ENCODE measurements at places on chromosomes 7 and 10. TPM values are rescaled to one million over a fixed set of nuclear protein-coding genes. Genes with fewer than 3 reads are reported as not detected.

The TUBB8 gene
- 0.28 TPM for total RNA-seq

The ABCB8 gene
- total RNA-seq = 24.6 TPM

The EBF3 gene
- total RNA-seq = not detected

The VSTM4 gene
- 1.8 TPM for total RNA-seq

The CPA2 gene
- total RNA-seq = not detected

The COX19 gene
- 9.6 TPM for total RNA-seq

The CYP2E1 gene
- 0.37 TPM for total RNA-seq

- no peaks in the 10 kb centered on the region for H3K4me1 ChIP-seq
- H3K4me3 ChIP-seq = no peak overlapping the region
- H3K27me3 ChIP-seq = no peaks in the 10 kb centered on the region
- no peak overlapping the region for H3K27ac ChIP-seq
- no peaks in the 10 kb centered on the region for H3K36me3 ChIP-seq
Observed at GRCh38 chr7:84291756-84292155, 97.2 kb upstream of the SEMA3A start.

- DNase-seq = no peak
- H3K4me3 ChIP-seq = no peak overlapping the region
- no peaks in the 10 kb centered on the region for H3K27me3 ChIP-seq
- H3K4me1 ChIP-seq = peaks cover 8% of the 10 kb centered on the region
- no peak overlapping the region for H3K27ac ChIP-seq
Observed at GRCh38 chr7:15920953-15921352, 234.5 kb upstream of the MEOX2 start.

DNA sequence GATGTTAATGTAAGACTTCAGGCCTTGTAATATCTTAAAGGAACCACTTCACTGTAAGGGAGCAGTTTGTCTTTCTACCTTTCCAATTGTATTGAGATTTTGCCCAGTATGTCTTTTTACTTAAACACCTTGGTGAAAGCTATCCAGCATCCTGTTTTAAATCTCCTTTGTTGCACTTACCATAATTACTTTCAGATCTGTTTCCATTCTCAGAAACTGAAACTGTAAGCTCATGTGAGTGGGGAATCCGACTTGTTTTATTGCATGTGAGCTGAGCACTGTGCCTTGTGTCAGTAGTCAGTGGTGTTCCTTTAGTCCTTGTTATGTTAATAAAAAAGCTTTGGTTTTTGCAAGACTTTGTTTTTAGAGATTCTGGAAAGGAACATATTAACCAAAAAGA lies 42.2 kb downstream of the BMPR1A start:
- no peaks in the 10 kb centered on the region for H3K27me3 ChIP-seq
- peaks cover 21% of the 10 kb centered on the region for H3K4me1 ChIP-seq
- H3K27ac ChIP-seq = no peak overlapping the region
- no peak overlapping the region for H3K4me3 ChIP-seq

DNA sequence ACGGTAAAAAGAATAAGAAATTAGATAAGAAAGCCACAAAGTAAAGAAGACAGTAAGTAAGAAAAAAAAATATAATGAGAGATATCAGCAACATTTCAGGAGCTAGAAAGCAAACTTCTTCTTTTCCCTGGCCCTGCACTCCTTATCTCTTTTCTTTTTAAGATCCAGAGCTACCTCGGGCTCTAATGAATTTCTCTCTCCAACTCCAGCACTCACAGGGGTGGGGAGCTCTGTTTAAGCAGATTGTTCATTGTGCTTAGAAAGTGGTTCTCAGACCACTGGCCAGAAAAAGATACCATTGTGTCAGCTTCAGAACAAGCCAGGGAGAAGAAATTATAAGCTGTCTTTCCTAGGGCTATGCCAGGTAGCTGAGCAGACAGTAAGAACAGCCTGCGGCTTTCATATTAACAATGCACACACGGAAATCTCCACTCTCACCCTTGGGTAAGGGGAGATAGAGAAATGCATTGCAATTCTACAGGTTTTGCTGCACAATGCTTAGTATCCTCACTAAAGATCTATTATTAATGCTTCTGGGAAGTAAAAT lies 19.3 kb downstream of the OR2F1 start:
- no peak overlapping the region for H3K27ac ChIP-seq
- H3K27me3 ChIP-seq = no peaks in the 10 kb centered on the region
- no peak for DNase-seq
- H3K4me3 ChIP-seq = no peak overlapping the region

DNA sequence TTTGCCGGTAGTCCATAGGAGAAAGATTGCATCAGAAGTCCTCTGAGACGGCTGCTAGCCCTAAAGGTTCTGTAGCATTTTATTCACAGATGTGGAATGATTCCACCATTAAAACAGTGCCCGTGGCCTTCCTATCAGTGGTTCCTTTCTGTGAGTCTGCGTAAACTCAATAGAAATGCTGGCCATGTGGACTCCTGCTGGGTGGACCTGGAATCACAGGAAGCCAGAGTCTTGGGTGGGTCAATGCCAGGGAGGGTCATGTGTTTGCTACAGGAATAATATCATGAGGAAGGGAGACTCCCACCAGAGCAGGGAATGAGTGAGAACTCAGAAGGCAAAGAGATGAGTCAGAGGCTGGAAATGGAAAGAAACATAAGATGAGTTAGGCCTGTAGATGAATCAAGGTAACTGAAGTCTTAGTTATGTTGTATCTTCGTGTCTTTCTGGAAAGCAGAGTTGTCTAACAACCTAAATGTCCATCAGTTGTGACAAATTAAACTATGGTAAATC lies 410.4 kb upstream of the AUTS2 start:
- H3K4me1 ChIP-seq = no peaks in the 10 kb centered on the region
- H3K27me3 ChIP-seq = no peaks in the 10 kb centered on the region
- no peak for DNase-seq
- H3K27ac ChIP-seq = no peak overlapping the region
- no peaks in the 10 kb centered on the region for H3K36me3 ChIP-seq
- H3K4me3 ChIP-seq = no peak overlapping the region

DNA sequence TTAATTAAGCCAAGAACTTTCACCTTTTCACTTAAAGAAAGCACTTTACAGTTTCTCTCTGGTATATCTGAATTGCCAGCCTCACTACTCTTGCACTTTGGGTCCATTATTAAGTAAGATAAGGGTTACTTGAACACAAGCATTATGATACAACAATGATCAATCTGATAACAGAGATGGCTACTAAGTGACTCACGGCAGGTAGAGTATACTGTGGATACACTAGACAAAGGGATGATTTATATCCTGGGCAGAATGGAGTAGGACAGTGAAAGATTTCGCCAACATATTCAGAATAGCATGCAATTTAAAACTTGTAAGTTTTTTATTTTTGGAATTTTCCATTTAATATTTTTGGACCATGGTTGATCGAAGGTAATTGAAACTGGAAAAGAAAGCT lies 34.3 kb upstream of the ITGB8 start:
- no peaks in the 10 kb centered on the region for H3K36me3 ChIP-seq
- H3K4me3 ChIP-seq = no peak overlapping the region
- 0 out of 2 replicates have a peak, but pooled peaks cover 2% of the 10 kb centered on the region for H3K27me3 ChIP-seq
- H3K4me1 ChIP-seq = peaks cover 2% of the 10 kb centered on the region

GRCh38 chr7:35024298-35024697 lies 13.0 kb downstream of the DPY19L1 start:
- no peaks in the 10 kb centered on the region for H3K36me3 ChIP-seq
- no peak overlapping the region for H3K4me3 ChIP-seq
- no peaks in the 10 kb centered on the region for H3K27me3 ChIP-seq
- H3K4me1 ChIP-seq = no peaks in the 10 kb centered on the region

DNA sequence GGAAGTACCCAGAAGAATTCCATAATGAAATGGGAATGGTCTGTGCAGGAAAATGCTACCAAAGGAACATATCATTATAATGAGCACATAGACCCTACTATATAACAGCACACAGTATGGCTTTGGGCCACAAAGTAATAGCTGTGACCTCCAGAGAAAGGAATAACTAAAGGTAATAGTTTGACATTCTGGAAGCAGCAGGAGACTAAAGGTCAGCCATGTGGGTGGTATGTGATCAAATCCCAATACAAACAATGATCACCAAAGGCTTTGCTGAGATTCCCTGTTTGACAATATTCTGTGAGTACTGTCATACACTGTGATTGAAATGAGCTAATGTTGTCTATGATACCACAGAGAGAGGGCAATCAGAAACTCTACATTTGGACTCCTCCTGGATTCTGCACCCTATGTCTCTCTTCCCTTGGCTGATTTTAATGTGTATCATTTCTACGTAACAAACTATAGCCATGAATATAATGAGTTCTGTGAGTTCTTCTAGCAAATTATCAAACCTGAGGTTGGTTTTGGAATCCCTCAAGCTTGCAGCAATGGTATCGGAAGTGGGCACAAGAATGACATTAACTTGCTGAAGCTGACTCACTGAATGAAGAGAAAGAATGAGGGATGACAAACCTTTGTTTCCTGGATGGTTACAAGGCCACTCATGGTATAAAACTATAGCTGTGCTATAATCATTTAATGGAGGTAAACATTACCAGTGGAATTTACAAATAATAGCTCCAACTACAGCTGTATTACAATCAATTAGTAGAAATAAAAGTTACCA lies 99.6 kb downstream of the JMJD1C start:
- H3K4me1 ChIP-seq = peaks cover 5% of the 10 kb centered on the region
- H3K4me3 ChIP-seq = no peak overlapping the region
- no peak for DNase-seq

DNA sequence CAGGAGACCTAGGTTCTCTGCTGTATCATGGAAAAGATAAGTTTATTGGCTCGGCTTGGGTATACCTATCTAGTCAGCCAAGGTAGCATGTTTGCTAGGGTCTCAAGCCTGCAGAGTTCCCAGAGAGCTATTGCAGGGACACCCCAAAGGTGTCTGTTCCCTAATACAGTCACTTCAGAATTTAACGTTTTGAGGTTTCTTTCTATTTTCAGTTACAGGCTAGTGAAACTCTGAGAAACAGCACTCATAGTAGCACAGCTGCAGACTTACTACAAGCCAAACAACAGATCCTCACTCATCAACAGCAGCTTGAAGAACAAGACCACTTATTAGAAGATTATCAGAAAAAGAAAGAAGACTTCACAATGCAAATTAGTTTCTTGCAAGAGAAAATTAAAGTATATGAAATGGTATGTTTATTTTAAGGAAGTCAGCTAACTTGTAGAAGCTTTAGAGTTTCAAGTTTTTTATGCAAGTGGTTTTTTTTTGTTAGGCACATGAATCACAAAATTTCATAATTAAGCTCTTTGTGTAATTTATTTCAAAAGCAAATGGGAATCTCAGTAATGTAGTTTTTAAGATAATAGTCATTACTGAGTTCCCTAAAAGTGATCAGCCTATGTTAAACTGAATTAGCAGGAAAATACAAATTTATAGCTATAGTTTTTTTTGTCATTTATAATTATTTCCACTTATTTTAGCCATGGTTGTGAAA lies 54.9 kb downstream of the AKAP9 start:
- H3K27me3 ChIP-seq = no peaks in the 10 kb centered on the region
- no peak overlapping the region for H3K4me3 ChIP-seq
- H3K27ac ChIP-seq = no peak overlapping the region
- peaks cover 9% of the 10 kb centered on the region for H3K36me3 ChIP-seq
- no peak for DNase-seq

DNA sequence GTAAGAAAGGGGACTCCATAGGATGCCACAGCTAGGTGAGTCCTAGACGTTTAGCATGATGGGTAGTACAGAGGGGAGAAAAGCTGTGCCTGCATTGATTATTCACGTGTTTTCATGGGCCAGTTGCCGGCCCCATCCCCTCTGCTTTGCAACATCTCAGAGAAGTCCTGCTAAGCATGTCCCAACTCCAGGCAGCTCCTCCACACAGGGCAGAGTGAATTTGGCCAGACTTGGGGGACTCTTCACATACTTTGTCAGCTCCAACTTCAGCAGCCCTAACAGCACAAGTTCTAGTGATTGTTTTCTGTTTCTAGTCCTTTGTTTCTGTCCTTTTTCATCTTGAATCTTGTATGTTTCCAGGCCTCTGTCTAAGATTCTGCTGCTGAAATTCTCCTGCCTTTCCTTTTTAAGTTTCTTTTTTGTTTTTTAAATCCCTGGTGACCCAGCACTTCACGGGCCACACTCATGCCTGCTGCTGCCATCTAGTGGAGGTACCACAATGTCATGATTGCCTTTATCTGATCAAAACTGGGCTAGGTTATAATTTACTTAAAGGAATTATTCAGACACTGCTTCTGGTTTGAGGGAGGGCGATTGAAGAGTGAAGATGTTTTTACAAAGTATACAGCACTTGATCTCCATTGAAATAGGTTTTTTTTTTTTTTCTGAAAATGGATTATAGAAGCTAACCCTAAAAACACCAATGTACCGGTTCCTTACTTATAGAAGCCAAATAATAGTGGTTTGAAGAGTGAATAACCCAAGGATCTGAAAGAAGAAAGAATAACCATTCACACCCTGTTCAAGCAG lies 276.9 kb downstream of the CSTF2T start:
- H3K4me1 ChIP-seq = no peaks in the 10 kb centered on the region
- no peaks in the 10 kb centered on the region for H3K27me3 ChIP-seq
- peak; percentile 27 for DNase-seq
- H3K27ac ChIP-seq = no peak overlapping the region

- peaks cover 31% of the 10 kb centered on the region for H3K4me1 ChIP-seq
- H3K4me3 ChIP-seq = no peak overlapping the region
- no peak for DNase-seq
- H3K27ac ChIP-seq = no peak overlapping the region
- no peaks in the 10 kb centered on the region for H3K27me3 ChIP-seq
Observed at GRCh38 chr7:100044718-100045117, 4.9 kb upstream of the ZSCAN21 start.

DNA sequence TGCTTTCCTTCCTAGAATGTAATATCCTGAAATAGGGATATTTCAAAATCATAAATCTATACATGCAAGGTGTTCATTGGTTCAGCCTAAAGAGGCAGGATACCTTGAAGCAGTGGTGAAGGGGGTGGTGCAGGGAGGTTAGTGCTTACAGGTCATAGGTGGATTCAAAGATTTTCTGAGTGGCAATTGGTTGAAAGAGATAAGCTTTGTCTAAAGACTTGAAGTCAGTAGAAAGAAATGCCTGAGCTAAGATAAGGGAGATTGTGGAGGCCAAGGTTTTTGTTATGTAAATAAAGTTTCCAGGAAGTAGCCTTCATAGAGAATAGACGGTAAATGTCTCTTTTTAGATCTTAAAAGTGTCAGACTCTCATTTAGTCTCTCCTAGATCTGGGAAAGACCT lies 741.2 kb upstream of the ZWINT start:
- H3K36me3 ChIP-seq = no peaks in the 10 kb centered on the region
- DNase-seq = no peak
- H3K4me3 ChIP-seq = no peak overlapping the region
- no peak overlapping the region for H3K27ac ChIP-seq
- no peaks in the 10 kb centered on the region for H3K27me3 ChIP-seq
- no peaks in the 10 kb centered on the region for H3K4me1 ChIP-seq

GRCh38 chr7:127041689-127042452 lies 210.9 kb downstream of the GRM8 start:
- DNase-seq = no peak
- no peaks in the 10 kb centered on the region for H3K36me3 ChIP-seq
- no peak overlapping the region for H3K4me3 ChIP-seq

- no peak overlapping the region for H3K27ac ChIP-seq
- H3K4me1 ChIP-seq = no peaks in the 10 kb centered on the region
- no peak for DNase-seq
- H3K27me3 ChIP-seq = no peaks in the 10 kb centered on the region
- H3K36me3 ChIP-seq = peaks cover 41% of the 10 kb centered on the region
Observed at GRCh38 chr10:7752251-7752650, 35.5 kb downstream of the KIN start.

- no peak overlapping the region for H3K27ac ChIP-seq
- H3K36me3 ChIP-seq = no peaks in the 10 kb centered on the region
- DNase-seq = no peak
- peaks cover 19% of the 10 kb centered on the region for H3K4me1 ChIP-seq
Observed at GRCh38 chr7:33853361-33854062, 51.8 kb upstream of the BMPER start.

GRCh38 chr10:74071157-74071556 lies 73.2 kb downstream of the VCL start:
- H3K4me1 ChIP-seq = peaks cover 11% of the 10 kb centered on the region
- no peak for DNase-seq
- H3K27ac ChIP-seq = no peak overlapping the region

Data from SJSA1 (cell line).